Adrenal gland (tissue), 19 donors: ENCODE measurements at places on chromosomes 7 and 10. TPM values are rescaled to one million over a fixed set of nuclear protein-coding genes. Genes with fewer than 3 reads are reported as not detected.

The CRHR2 gene
- not detected for total RNA-seq

- peaks cover 46% of the 10 kb centered on the region for H3K4me1 ChIP-seq
- no peak for DNase-seq
- peaks cover 17% of the 10 kb centered on the region for H3K36me3 ChIP-seq
- peak overlapping the region; percentile 62 for H3K27ac ChIP-seq
Measured at GRCh38 chr10:79137826-79138225, 69.1 kb downstream of the ZMIZ1 start.

- H3K4me1 ChIP-seq, result no peaks in the 10 kb centered on the region
- no peaks in the 10 kb centered on the region for H3K36me3 ChIP-seq
- H3K4me3 ChIP-seq, result no peak overlapping the region
Measured at GRCh38 chr7:155481764-155482163, 23.8 kb downstream of the EN2 start.

GRCh38 chr7:44072364-44073231 lies 7.2 kb upstream of the PGAM2 start:
- DNase-seq, result peak; percentile 91
- no peaks in the 10 kb centered on the region for H3K27me3 ChIP-seq
- peaks cover 15% of the 10 kb centered on the region for H3K4me1 ChIP-seq
- H3K4me3 ChIP-seq, result no peak overlapping the region
- H3K36me3 ChIP-seq, result no peaks in the 10 kb centered on the region
- H3K27ac ChIP-seq, result no peak overlapping the region

The SFRP4 gene
- 16.3 TPM for total RNA-seq

The HOXA4 gene
- 5.1 TPM for total RNA-seq

DNA sequence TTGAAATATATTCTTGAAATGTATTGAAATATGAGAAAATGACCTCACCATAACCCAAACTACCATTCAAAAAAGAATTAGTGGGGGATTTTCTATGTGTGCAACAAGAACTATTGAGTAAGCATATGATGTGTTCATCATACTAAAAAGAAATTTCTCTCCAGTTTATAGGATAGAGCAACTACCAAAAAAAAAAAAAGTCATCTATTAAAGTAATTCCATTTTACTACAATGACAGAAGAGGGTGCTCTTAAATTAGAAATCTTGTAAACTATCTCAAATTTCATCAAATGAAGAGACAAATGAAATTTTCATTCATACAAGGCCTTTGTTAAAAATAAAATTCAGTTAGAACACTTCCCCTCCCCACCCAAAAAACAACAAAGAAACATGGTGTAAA lies 195.4 kb upstream of the PLXDC2 start:
- DNase-seq, result no peak
- H3K27ac ChIP-seq, result no peak overlapping the region
- H3K27me3 ChIP-seq, result no peaks in the 10 kb centered on the region
- H3K36me3 ChIP-seq, result no peaks in the 10 kb centered on the region
- no peaks in the 10 kb centered on the region for H3K4me1 ChIP-seq

The RBM20 gene
- 0.11 TPM for total RNA-seq

The CD36 gene
- 40.6 TPM for total RNA-seq

GRCh38 chr10:113273181-113274163 lies 279.4 kb upstream of the HABP2 start:
- no peak overlapping the region for H3K27ac ChIP-seq
- no peaks in the 10 kb centered on the region for H3K27me3 ChIP-seq
- H3K4me3 ChIP-seq, result no peak overlapping the region
- no peaks in the 10 kb centered on the region for H3K36me3 ChIP-seq

GRCh38 chr10:67976292-67977245 lies 92.1 kb downstream of the SIRT1 start:
- no peaks in the 10 kb centered on the region for H3K27me3 ChIP-seq
- H3K4me1 ChIP-seq, result no peaks in the 10 kb centered on the region
- H3K27ac ChIP-seq, result no peak overlapping the region
- peak; percentile 62 for DNase-seq
- no peak overlapping the region for H3K4me3 ChIP-seq
- H3K36me3 ChIP-seq, result no peaks in the 10 kb centered on the region

GRCh38 chr7:5776894-5777660 lies 4.4 kb downstream of the RNF216 start:
- no peaks in the 10 kb centered on the region for H3K4me1 ChIP-seq
- no peak overlapping the region for H3K27ac ChIP-seq
- H3K4me3 ChIP-seq, result no peak overlapping the region
- no peaks in the 10 kb centered on the region for H3K36me3 ChIP-seq
- H3K27me3 ChIP-seq, result no peaks in the 10 kb centered on the region

DNA sequence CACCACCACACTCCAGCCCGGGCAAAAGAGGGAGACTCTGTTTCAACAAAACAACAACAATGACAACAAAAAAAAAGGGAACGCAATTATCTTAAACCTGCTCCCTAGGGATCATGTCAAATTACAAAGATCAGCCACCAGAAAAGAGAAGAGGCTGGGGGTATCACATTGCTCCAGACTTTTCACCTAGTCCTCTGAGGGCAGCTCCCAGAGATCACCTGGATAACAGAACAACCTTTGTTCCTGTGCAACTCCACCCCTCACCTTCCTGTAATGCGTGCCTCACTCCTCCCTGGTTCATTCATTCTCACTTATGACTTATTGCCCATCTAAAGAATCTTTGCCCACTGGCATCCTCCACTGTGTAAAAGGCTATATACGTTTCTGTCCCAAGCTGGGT lies 31.8 kb downstream of the SVOPL start:
- no peak overlapping the region for H3K4me3 ChIP-seq
- DNase-seq, result no peak
- H3K4me1 ChIP-seq, result peaks cover 17% of the 10 kb centered on the region
- no peaks in the 10 kb centered on the region for H3K36me3 ChIP-seq

The C10orf53 gene
- total RNA-seq, result not detected

DNA sequence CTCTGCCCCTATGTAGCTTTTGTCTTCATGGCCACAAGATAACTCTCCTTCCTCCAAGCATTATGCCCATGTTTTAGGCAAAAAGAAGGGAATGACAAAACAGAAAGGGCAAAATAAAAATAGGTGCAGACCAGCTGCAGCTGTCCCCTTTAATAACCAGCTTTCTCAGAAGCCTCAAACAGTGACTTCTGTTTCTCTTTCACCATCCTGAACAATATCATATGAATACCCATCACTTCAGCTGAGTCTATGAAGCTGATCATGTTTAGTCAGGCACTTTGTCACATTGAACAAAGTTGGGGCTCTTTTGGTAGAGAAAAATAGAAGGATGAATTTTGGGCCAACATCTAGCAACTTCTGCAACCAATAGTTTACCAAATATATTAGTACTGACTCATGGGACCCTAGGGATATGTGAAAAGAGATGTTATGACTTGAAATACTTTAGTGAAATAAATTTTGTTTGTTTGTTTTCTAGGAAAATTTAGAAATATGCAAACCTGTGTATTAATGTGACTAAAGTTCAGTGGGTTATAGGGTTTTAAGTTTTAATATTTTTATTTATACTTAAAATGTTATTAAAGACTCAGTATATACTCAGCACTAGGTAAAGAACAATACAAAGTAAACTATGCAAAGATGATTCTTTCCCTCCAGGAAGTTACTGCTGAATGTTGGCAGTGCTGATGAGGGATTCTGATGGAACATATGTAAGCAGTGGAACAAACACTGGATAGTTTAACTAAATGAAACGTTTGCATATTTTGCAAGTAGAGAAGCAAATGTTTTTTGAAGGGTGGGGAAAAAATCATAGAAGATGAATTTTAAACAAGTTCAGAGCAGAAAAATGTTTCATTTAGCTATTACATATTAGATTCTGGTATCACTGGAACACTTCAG lies 133.7 kb downstream of the FOXP2 start:
- H3K4me1 ChIP-seq, result no peaks in the 10 kb centered on the region
- DNase-seq, result no peak
- no peaks in the 10 kb centered on the region for H3K27me3 ChIP-seq
- H3K36me3 ChIP-seq, result no peaks in the 10 kb centered on the region
- H3K27ac ChIP-seq, result no peak overlapping the region

- H3K4me3 ChIP-seq, result no peak overlapping the region
- peaks cover 4% of the 10 kb centered on the region for H3K4me1 ChIP-seq
- peak overlapping the region; percentile 87 for H3K27ac ChIP-seq
- no peak for DNase-seq
- H3K36me3 ChIP-seq, result no peaks in the 10 kb centered on the region
Measured at GRCh38 chr10:29598851-29599311, 35.9 kb downstream of the SVIL start.

- H3K4me1 ChIP-seq, result no peaks in the 10 kb centered on the region
- H3K4me3 ChIP-seq, result no peak overlapping the region
- no peak for DNase-seq
- no peaks in the 10 kb centered on the region for H3K27me3 ChIP-seq
- no peak overlapping the region for H3K27ac ChIP-seq
Measured at GRCh38 chr7:115019882-115020605, 98.2 kb downstream of the MDFIC start.

DNA sequence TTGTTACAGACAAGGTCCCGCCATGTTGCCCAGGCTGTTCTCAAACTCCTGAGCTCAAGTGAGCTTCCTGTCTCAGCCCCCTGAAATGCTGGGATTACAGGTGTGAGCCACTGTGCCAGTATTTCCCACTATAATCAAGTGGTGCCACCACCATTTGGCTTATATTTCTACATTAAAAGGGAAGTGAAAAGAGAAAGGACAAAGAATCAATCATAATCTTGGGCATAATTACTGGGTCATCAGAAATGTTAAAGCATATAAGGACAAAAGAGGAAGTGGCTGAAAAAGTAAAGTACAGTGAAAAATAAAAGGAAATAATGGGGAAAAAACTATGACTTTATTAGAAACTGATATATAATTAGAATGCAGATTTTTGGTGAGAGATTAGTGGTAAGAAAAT lies 25.7 kb upstream of the ENTPD1 start:
- peak overlapping the region; percentile 28 for H3K27ac ChIP-seq
- H3K4me1 ChIP-seq, result no peaks in the 10 kb centered on the region
- H3K4me3 ChIP-seq, result no peak overlapping the region
- no peak for DNase-seq

GRCh38 chr7:39353615-39354376 lies 212.4 kb upstream of the YAE1 start:
- peak; percentile 57 for DNase-seq
- H3K4me3 ChIP-seq, result no peak overlapping the region
- H3K27ac ChIP-seq, result no peak overlapping the region

DNA sequence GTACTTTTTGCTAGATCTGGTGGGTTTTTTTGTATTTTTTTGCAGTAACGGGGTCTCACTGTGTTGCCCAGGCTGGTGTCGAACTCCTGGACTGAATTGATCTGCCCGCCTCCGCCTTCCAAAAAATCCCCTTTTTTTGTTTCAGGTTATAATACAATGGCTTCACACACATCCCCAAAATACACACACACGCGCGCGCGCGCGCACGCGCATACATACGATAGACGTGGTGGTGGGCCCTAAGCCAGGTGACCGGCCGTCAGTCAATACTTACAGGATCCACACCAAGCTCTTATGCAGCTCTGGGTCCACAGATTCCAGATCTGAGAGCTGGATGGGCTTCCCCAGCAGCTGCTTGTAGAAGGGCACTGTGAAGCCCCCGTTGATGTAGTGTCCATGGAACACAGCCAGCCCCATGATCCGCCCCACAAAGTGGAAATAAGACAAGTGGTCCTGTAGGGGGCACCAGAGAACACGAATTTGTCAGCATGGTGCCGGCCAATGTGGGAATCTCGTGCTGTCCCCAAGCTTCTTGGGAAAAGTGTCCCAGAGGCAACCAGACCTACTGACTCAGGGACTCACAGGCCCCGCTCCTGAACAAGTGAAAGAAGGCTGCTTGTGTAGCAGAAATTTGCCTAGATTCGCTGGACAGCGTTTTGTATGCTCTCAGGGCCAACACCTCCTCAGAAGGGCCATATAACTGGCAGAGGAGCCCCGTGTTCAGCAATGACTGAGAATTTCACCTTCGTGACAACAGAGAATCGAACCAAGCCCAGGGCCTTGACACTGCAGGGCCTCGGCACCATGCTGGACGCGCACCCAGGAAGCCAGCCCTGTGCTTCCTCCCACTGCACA lies 103.6 kb downstream of the SMURF1 start:
- DNase-seq, result peak; percentile 88
- no peak overlapping the region for H3K4me3 ChIP-seq
- peaks cover 43% of the 10 kb centered on the region for H3K4me1 ChIP-seq

DNA sequence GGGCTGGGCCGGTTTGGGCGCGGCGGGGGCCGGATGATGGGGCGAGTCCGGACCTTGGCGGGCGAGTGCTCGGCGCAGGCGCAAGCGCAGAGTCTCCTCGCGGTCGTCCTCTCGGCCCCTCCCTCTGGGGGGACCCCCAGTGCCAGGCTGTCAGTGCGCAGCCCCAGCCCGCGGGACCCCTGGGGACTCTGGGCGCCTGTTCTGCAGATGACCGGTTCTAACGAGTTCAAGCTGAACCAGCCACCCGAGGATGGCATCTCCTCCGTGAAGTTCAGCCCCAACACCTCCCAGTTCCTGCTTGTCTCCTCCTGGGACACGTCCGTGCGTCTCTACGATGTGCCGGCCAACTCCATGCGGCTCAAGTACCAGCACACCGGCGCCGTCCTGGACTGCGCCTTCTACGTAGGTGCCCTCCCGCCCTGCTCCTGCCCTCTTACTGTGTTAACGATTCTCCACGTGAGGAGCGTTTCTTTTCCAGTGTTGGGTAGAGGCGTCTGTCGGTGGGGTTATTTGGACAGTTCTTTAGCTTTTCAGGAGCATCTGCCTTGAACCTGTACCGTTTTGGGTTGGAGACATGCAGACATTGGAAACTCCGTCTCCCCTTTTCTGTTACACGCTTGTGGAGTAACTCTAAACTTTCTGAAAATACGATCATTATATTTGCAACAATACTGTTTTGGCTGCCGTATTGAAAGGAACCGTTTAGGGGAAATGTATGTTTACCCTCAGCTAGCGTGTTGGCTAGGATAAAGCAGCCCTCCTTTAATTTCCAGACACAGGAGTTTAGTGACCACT lies 706 bp downstream of the BUB3 start:
- DNase-seq, result peak; percentile 64
- H3K4me3 ChIP-seq, result peak overlapping the region; percentile 70
- H3K27me3 ChIP-seq, result peaks cover 24% of the 10 kb centered on the region
- H3K27ac ChIP-seq, result peak overlapping the region; percentile 87

The LGI1 gene
- total RNA-seq, result not detected

The KLLN gene
- total RNA-seq, result 1.5 TPM

GRCh38 chr10:14074062-14074884 lies 256.5 kb downstream of the FRMD4A start:
- no peak overlapping the region for H3K4me3 ChIP-seq
- H3K4me1 ChIP-seq, result no peaks in the 10 kb centered on the region

The LMOD2 gene
- total RNA-seq, result not detected

The VWDE gene
- 0.26 TPM for total RNA-seq

DNA sequence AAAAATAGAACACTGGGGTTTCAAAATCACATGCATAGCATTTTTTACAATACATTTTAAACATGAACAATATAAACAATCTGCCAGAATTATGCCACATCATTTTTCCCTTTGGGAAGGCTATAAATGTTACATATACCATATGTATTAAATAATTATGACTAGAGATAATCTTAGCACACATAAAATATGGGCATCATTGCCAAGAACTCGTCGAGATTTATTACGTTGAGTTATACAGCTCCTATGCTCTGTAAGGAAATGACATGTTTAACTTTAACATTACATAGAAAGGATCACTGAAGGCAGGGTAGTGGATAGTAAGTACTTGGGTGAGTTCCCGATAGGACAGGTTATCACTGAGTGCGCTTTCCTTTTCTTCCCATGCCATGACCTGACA lies 267.8 kb downstream of the PARD3 start:
- no peaks in the 10 kb centered on the region for H3K4me1 ChIP-seq
- H3K27ac ChIP-seq, result no peak overlapping the region
- no peaks in the 10 kb centered on the region for H3K27me3 ChIP-seq
- no peak for DNase-seq
- no peaks in the 10 kb centered on the region for H3K36me3 ChIP-seq
- no peak overlapping the region for H3K4me3 ChIP-seq
